C1 segment of cervical spinal cord (tissue), 14 donors: ENCODE measurements at places on chromosomes 13 and 19.

DNA sequence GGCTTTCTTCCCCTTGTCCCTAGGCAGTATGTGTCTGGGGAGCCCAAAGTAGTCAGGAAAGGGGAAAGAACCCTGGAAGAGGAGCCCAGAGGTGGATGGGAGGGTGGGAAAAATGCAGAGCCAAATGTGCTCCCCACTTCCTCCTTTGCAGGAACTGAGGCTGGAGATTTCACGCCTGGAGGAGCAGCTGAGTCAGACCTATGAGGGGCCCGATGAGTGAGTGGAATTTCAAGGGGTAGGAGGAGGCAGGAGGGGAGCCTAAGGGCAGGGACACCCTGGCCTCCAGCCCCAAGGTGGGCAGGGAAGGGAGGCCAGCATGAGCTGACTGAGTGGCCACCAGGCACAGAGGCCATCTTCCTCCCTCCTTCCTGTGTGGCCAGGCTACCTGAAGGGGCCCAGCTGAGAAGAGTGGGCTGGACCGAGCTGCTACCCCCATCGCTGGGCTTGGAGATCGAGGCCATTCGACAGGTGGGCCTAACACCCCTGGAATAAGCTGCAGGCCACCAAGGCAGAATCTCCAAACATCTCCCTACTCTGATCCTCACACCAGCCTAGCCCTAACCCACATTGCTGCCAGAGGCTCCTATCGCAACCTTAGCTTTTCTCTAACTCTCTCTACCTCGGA lies 14.3 kb downstream of the PTH2 start:
- no peak for DNase-seq

- no peak for DNase-seq
Observed at GRCh38 chr13:44801990-44802389, 187.3 kb downstream of the NUFIP1 start.

DNA sequence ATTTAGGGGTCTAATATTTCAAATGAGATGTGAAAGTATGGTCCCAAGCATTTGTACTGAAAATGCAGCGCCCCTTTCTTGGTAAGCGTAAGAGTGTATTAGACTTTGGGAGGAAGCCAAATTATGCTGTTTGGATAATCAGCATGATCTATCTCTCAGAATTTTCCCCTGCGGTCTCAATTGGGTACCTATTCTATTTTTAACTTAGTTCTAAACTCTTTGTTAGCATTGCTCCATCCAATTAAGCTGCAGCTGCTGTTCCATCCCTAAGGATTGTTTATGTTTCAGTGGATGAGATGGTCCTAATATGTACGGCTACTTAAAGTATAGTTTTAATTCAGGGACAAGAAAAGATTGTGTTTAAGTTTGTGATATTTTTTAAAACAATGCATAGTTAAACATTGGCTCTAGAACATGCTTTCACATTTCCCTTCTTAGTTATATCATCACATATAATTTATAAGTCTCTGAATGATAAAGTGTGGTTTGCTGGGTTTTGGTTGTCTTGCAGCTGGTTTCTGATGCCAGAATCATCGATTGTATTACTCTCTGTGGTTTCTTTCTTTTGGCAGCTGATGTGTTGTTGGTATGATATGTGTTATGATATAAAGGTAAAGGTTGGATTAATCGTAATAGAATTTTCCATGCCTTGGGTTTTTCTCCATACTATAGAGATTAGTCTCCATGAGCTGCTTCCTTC lies 15.0 kb downstream of the POLR1D start:
- DNase-seq: no peak

DNA sequence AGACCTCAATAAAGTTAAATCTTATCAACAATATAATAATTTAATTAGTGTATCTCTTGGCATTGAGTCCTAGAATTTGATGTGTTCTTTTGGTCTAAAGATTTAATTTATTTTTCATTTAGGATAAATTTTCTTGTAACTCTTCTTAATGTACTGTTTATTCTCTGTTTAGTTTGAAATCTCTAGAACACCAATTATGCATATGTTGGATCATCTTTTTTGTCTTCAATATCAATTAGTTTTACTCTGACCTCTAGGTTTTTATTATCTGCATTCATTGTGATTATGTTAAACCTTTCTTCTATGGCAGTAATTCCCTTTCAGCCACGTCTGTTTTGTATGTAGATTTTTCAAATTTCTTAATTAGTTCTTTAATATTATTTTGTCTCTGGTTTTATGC lies 93.8 kb upstream of the ARHGEF7 start:
- no peak for DNase-seq

DNA sequence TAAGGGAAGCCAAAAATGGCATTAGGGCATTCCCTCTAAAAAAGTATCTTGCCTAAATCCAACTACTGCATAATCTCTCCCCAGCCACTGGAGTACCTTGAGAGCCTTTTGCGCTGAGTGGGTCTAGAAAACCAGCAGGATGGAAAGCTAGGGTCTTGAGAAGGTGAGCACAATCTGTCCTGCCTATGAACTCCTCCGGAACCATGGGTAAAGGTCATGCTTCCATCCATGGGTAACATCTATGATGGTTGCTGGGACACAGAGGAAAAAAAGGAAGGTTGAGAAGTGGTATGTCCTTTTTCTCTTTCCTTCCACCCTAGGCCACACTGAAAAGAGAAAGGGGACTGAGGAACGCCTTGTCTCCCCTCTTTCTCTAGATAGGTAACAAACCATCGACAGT lies 52.4 kb downstream of the ZNF676 start:
- DNase-seq: no peak

DNA sequence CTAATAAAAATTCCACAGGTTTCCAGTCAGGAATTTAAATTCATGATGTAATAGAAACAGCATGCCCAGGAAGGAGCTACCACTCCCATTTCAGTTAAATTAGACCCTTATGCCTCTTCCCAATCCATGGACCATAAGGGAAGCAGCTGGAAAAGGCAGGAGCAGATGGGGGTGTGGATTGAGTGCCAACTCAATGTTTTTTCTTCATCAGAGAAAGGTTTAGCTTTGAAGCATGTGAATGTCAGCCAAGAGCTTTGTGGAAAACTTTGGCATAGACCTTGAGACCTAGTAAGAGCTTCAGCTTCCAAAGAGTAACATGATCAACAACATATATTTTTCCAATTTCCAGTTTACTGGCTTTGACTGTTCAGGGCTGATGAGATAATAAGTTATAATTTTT lies 2139.9 kb downstream of the PCDH9 start:
- no peak for DNase-seq

GRCh38 chr19:19460258-19460731 lies 54.8 kb downstream of the GATAD2A start:
- DNase-seq: no peak

GRCh38 chr13:114000151-114001040 lies 26.5 kb upstream of the C13orf46 start:
- DNase-seq: no peak

GRCh38 chr19:8690753-8691539 lies 7.6 kb downstream of the ACTL9 start:
- no peak for DNase-seq

DNA sequence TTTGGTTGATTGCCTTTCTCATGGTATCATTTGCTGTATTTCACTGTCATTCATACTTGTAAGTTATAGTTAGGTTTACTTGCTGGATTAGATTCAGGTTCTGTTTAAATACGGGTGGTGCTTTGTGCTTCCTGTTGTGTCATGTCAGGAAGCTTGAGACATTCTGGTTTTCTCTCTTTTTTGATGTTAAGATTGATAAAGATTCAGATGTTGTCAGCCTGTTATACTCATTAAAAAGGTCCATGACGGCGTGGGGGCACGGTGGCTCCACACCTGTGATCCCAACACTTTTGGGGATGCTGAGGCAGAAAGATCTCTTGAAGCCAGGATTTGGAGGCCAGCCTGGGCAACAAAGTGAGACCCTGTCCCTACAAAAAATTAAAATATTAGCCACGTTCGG lies 45.7 kb downstream of the NAA16 start:
- no peak for DNase-seq

- no peak for DNase-seq
Observed at GRCh38 chr19:43799502-43800142, 2.6 kb downstream of the LYPD5 start.

DNA sequence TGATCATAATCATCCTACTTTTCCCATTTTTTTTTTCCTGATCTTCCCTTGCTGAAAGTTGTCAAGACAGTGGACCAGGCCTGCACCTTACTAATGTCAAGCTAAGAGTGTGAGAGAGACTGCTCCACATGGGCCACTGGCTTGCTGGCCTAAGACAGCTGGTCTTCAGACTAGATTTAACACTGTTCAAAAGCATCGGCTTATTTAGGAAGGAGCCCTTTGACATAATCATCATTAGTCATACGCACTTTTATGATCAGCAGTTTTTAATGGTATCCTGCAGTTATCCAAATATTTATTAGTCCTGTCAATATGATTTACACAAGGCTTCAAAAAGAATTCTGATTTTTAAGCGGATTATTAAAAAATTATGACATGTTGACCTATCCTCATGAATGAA lies 270.6 kb downstream of the DNAJC15 start:
- no peak for DNase-seq

DNA sequence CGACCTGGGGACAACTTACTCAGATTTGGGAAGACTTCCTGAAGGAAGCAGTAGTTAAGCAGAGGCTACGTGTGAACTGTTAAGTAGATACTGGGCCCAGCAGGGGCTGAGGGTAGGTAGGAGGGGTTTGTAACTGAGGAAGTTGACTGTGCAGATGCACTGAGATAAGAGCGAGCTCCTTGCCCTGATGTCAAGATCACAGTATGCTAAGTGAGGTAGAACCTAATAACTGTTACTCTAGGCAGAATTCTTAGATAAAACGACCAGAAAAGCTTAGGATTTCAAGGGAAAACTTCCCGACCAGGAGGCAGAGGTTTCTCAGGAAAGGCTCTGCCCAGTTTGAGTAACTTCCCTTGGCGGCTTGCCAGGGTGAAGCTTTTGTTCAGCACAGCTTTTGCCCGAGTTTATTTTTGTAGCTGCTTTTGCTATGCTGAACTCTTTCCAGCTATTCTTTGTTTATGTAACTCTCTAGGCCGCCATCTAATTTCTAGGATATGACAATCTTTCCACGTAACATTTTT lies 632.1 kb downstream of the DIAPH3 start:
- peak; percentile 31 for DNase-seq

DNA sequence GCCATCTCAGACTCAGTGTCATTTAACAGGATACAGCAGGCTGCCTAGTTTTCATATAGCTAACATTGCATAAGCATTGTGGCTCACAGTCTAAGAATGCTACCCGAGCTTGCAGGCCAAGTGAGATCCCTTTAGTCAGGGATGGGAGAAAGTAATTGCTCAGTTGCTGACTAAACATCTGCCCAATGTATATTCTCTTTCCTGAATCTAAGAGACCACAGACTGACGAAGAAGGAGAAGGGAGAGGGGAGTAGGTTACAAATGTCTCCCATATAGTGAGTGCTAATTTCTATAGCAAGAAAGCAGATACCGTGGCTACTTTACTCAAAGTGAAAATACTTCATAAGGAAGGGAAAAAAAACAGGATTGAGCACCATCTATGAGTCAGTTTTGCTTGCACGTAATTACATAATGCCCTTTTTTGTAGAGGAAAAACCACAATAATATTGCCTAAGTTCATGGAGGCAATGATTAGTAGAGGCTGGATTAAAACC lies 453.9 kb downstream of the COG6 start:
- DNase-seq: no peak

DNA sequence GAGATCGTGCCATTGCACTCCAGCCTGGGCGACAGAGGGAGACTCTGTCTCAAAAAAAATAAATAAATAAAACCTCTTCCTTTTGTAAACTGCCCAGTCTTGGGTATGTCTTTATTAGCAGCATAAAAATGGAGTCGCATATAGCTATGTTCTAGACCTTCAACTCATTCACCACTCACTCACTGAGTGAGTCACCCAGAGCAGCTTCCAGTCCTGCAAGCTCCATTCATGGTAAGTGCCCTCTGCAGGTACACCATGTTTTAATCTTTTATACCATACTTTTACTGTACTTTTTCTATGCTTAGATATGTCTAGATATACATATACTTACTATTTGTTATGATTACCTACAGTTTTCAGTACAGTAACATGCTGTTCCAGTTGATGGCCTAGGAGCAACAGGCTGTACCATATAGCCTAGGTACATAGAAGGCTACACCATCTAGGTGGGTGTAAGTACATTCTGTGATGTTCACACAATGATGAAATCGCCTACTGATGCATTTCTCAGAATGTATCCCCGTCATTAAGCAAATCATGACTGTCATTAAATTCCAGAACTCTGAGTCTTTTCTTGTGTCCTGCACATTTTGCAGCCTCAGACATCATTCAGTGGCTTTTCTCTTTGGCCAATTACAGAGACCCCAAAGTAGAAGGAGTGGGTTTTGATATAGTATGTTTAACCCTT lies 13.7 kb upstream of the FARP1 start:
- no peak for DNase-seq

DNA sequence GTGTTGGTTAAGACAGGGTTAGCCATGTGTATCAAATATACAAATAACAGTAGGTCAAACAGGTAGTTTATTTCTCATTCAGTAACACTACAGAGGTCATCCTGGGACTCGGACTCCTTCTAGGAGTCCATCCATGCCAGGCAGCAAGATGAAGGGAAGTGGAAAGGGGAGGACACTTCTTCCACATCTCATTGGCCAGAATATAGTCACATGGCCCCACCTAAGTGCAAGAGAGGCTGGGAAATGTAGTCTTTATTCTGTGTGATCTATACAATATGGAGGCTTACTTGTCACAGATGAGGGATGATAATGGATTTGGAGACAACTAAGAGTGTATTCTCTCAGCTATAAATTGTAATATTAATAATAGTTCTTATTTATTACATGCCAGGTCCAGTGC lies 31.1 kb downstream of the RDH8 start:
- no peak for DNase-seq

- no peak for DNase-seq
Observed at GRCh38 chr13:42137856-42138537, 89.5 kb downstream of the DGKH start.

GRCh38 chr19:1819341-1820255 lies 7.5 kb upstream of the ATP8B3 start:
- DNase-seq: no peak

GRCh38 chr19:53624771-53625545 lies 6.8 kb upstream of the DPRX start:
- no peak for DNase-seq

GRCh38 chr13:44004878-44005277 lies 125.2 kb downstream of the LACC1 start:
- DNase-seq: no peak

- no peak for DNase-seq
Observed at GRCh38 chr13:28533125-28533436, 38.2 kb upstream of the FLT1 start.

DNA sequence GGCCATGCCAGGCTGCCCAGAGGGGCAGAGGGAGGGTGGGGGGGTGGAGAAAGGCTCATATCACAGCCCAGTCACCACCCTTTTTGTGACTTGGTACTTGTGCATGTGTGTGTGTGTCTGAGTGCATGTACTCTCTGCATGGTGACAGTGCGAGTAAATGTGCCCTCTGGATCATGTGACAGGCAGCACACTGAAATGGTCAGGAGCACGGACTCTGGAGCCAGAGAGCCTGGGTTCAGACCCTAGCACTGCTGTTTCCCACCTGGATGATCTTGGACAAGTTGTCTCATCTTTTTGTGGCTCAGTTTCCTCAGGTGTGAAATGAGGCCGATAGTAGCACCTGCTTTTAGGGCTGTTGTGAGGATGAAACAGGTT lies 2.0 kb downstream of the CIC start:
- DNase-seq: no peak
